Activated CD4-positive, alpha-beta T cell treated with anti-CD3 and anti-CD28 coated beads, Interleukin-2, amount 50 U/mL, for 48 hours (primary cell): ENCODE measurements at places on chromosomes 2 and 18.
A peak's percentile ranks its signal among the peaks of the same experiment; 100 is the strongest.

DNA sequence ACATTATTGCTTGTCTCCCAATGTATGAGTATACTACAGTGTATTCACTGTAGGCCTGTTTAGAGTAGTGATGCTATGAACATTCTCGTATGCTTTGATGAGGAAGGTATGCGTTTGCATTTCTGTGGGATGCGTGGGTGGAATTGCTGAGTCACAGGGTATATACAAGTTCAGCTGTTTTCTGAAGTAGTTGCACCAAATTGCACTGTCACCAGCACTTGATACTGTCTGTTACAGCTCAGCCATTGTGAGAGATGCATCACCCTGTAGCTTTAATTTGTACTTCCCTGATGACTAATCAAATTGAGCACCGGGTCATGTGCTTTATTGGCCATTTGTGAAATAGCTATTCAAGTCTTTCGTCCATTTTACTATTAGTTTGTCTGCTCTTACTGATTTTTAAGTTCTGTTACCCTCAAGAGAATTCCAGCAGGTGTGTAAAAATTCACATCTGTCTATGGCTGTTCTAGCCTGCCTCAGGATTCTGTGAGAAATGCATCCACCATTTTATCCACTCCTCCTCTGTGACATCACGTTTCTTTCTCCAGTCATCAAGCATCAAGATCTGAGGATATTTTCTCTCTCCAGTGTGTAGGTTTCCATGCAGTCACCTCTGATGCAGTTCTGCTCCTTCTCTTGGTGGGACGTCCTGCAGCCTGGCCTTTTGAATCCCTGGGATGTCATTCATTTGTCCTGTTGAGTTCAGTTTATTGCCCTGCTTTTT, 72.5 kb downstream of the DGKD start:
- peak; percentile 80 for DNase-seq

GRCh38 chr18:13500227-13500865, 226.0 kb downstream of the FAM210A start:
- DNase-seq, result no peak

DNA sequence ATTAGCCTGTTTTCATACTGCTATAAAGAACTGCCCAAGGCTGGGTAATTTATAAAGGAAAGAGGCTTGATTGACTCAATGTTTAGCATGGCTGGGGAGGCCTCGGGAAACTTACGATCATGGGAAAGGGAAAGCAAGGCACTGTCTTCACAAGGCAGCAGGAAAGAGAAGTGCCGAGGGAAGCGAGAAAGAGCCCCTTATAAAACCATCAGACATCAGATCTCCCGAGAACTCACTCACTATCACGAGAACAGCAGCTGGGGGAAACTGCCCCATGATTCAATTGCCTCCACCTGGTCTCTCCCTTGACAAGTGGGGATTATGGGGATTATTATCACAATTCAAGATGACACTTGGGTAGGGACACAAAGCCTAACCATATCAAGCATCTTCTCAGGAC, 23.3 kb downstream of the RHOB start:
- no peak for DNase-seq

DNA sequence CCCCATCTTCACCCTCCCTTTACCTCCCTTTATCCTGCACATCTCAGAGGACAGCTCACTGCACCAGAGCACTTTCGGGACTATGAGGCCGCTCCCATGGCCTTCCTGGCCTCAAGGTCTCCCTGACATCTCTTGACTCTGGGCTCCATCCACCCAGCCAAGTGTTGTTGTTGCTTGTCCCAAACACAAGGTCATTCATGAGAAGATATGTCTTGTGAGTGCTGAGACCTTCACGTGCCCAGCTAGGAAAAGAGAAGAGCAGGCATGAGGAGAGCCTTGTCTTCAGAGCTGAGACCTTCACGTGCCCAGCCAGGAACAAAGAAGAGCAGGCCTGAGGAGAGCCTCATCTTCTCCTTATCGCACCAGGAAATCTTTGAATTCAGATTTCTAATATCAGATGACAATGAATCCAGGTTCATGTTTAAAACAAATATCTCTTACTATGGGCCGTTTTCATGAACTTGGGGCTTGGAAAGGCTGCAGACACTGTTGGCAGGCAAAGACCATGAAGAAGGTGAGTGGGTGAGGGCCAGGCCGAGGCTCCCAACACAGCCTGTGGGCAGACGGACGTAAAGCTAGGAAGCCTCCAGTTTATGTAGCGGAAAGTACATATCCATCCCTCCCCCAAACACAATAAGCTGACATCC, 256.1 kb downstream of the NDUFA10 start:
- DNase-seq, result no peak

GRCh38 chr18:21391074-21391673, 149.1 kb downstream of the GREB1L start:
- DNase-seq, result no peak

- DNase-seq, result peak; percentile 78
Observed at GRCh38 chr2:218397820-218398436, 1.7 kb upstream of the CTDSP1 start.

DNA sequence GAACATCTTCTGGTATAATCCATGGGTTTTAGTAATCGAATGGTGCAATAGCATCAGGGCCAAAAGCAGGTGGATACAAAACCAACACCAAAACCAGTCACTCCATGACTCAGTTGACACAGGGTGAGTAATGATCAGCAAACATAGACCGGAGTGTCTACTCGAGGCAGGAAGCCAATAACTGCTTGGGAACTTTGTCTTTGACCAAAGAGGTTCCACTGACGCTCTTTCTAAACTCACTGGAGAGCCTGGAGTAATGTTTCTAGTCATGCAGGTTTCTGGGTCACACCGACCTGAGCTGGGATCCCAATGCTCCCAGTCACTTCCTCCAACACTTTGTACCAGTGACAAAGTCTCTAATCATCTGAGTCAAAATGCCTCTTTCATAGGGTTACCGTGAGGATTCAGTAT, 30.9 kb downstream of the MREG start:
- DNase-seq, result peak; percentile 54

GRCh38 chr2:86274918-86275275, 62.5 kb downstream of the REEP1 start:
- DNase-seq, result no peak

DNA sequence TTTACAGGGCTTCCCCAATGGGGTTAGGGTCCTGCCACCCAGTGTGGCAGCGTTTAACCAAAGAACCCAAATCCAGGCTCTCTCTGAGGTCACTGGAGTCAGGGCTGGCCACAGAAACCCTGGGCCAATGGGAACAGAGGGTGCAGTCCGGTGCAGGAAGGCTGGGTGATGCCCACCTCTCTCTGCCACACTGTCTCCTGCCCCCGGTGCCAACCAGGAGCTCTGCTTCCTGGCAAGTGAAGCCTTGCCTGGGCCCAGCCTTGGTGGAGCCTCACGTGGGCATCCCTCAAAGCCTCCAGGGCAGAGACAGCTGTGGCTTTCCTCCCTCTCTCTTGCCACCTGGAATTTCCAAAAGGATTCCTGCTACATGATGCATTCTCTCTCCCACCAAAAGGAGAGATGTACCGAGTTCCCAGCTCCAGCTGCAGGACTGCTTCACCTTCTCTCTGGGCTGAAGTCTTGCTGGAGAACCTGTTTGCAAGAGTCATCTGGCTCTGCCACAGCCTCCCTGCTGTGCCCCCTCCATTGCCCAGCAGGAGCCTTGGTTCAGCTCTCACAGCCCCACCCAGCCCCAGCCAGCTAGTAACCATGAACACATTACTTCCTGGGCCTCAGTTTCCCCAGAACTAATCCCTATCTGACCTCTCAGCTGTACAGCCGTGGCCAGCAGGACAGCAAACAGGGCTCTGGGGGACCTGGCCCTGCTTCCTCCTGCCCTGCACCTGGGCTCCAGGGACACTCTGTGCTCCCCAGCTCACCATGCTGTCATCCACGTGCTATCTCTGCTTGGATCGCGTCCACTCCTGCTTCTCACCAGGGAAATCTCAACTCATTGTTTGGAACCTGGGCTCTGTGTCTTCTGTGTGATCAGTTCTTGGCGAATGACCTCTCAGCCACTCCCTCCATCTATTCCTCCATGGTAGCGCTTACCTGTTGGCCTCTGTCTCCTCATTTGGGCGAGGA, 43.4 kb downstream of the KCNF1 start:
- DNase-seq, result no peak

- peak; percentile 57 for DNase-seq
Observed at GRCh38 chr2:234289834-234290590, 206.9 kb downstream of the ARL4C start.

GRCh38 chr18:24818441-24818840, 358.0 kb downstream of the HRH4 start:
- no peak for DNase-seq

GRCh38 chr2:233354500-233354924, 218 bp downstream of the DGKD start:
- no peak for DNase-seq

DNA sequence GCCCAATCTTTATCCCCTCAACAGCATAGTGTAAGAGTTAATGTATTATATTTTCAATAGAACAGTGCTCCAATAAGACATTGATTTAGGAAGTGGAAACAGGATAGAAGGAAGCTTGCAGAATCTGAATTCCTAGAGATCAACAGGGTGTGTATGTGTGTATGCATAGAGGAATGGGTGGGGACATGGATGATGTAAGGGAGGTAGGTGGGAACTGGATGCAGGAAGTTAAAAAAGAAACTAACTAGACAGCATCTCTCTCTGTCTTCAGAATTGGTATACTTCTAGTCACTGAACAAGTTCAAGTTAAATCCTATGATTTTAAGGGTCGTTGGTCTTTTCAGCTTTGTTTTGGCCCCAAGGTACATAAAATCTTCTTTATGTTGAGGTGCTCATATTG, 196.6 kb downstream of the PMAIP1 start:
- DNase-seq, result no peak

DNA sequence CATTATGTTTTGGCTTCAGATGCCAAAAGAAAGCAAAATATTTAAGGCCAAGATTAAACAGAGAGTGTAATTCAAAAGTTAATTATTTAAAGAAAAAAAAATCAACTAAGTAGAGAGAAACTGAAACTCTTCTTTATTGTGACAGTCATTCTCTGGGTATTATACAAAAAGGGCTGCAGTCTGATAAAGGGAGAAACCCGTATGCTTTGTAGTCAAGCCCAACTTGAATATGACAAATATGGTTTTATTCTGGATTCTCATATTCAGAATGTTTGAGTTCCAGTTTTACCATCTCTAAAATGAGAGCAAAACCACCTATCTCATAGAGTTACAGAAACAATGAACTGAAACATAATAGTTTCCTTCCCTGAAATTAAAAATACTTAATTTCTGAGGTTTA, 8.2 kb downstream of the CDH2 start:
- no peak for DNase-seq

GRCh38 chr18:38067821-38068220, 502.2 kb upstream of the CELF4 start:
- no peak for DNase-seq

GRCh38 chr18:22163416-22164161, 5.8 kb upstream of the GATA6 start:
- no peak for DNase-seq

- no peak for DNase-seq
Observed at GRCh38 chr2:108555572-108555971, 21.3 kb downstream of the LIMS1 start.

- no peak for DNase-seq
Observed at GRCh38 chr2:189673661-189674373, 653 bp upstream of the ANKAR start.

GRCh38 chr2:31240381-31241365, 6.7 kb downstream of the EHD3 start:
- no peak for DNase-seq

DNA sequence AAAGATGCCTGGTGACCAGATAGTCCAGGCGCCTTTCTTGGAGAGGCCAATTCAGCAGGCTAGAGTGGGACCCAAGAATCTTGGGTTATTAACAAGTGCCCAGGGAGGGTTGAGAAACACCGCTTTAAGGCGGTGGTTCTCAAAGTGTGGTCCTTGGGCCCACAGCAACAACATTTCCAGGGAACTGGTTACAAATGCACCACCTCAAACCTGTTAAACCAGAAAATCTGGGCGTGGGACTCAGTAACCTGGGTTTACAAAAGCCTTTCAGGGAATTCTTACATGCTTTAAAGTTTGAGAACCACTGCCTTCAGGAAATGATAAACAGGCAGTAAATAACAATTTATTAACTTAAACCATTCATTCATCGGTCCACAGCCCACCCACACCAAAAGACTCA, 92.5 kb downstream of the SP3 start:
- DNase-seq, result no peak

- no peak for DNase-seq
Observed at GRCh38 chr18:74114116-74114515, 33.5 kb downstream of the FBXO15 start.

DNA sequence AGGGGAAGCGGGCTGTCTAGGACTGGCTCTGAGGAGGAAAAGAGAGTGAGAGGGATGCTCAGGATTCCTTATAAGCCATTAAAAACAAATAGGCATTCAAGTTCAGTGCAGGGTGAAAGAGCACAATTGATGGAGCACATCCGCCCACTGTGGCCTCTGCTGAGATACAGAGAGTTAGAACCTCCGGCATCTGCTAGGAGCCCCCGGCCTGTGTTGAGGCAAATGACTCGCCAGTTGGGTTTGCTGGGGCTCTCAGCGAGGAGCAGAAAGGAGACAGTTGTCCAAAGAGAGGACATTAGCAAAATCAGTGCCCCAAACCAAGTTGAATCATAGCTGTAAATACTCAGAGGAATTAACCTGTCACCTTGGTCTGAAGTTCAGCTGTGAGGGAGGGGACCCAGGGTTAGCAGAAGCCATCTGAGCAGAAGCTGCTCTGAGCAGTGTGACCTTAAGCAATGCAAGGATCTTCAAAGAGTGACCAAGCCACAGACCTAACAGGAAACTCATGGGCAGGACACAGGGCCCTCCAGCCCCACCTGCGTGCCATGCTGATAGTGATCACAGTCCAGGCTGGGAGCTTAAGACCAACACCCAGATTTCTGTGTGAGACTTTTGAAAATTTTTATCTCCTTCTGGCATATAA, 23.3 kb upstream of the IL18RAP start:
- DNase-seq, result no peak

DNA sequence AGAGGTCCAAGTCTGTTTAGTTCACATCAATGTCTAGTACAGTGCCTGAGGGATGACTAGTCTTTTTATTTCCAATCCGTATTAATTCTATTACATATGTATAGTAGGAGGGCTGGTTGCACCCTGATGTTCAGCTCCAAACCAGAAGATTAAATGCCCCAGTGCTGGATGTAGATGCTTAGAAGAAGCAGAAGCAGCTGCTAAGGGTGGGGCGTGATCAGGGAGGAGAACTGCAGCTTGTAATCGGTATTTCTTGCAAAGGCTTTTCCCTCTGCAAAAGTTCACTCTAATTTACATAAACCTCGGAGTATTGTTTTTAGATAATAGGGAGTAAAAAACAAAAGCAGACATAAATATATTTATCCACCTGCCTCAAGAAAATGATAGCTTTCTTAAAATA, 145.3 kb upstream of the ITGA4 start:
- no peak for DNase-seq
